Right ventricle myocardium superior (tissue), 1 donor: ENCODE measurements at places on chromosomes 11 and 22. TPM values are rescaled to one million over a fixed set of nuclear protein-coding genes. Genes with fewer than 3 reads are reported as not detected.

Gene HPX
- total RNA-seq = 0.35 TPM

DNA sequence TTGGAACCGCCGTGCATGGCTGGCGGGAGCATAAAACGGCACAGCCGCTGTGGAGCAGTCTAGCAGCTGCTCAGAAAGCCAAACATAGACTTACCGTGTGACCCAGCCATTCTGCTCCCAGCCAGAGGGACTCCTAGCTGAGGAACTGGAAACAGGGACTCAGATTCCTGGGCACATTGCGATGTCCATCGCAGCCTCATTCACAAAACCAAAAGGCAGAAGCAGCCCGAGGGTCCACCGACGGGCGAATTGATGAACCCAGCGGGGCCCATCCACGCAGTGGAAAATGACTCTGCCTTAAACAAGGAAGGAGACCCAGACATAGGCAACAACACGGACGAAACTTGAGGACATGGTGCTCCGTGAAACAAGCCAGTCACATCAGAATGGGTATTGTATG is 5.7 kb upstream of the MUC5B start:
- DNase-seq = peak; percentile 21

GRCh38 chr11:31676280-31676982 is 134.7 kb downstream of the PAX6 start:
- DNase-seq = no peak

GRCh38 chr11:2669634-2670469 is 29.9 kb downstream of the KCNQ1OT1 start:
- DNase-seq = no peak

DNA sequence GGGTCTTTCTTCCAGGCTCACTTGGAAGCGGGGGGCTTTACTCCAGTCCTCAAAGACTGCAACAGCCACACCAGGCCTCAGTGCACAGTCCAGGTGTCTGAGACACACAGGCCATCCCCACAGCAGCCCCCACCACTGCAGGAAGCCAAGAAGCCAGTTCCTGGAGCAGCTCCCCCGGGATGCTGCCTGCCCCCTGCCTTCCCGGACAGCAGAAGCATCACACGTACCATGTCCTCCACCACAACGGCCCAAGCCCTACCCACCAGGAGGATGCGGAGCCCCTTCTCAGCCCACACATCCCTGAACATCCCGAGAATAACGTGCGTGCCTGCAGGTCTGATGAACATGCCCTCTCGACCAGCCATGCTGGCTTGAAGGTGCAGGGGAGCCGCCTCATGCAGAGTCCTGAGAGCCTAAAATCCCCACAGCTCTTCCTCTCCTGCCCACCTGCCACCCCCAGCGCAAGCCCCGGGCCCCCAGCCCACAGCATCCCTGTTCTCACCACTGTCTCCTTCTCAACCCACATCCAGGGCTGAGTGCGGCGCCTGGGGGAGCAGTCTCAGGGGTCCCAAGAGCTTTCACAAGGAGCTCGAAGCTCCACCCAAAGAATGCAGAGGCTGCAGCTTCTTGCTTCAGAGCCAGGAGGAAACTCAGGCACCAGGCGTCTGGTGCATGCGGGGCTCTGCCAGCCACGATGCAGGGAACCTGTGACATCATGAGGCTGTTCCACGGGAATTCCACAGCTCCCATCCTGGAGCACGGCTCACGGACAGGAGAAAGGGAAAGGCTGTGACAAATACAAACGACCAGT is 209.6 kb downstream of the BRD1 start:
- peak; percentile 16 for DNase-seq

Gene KDELR3
- total RNA-seq = 3.1 TPM

GRCh38 chr11:110028921-110029320 is 64.3 kb upstream of the ZC3H12C start:
- no peak for DNase-seq

- peak; percentile 78 for DNase-seq
Observed at GRCh38 chr22:41410311-41410751, 28.6 kb downstream of the TEF start.

- no peak for DNase-seq
Observed at GRCh38 chr11:34068111-34068510, 16.6 kb downstream of the CAPRIN1 start.
